ENCODE measurements at places on chromosomes 1 and 21.

- DNase-seq = no peak
These were observed 3.0 kb downstream of the SPEN start for GRCh38 chr1:15850471-15851001.

- peak; percentile 28 for DNase-seq
These were observed 32.6 kb downstream of the KCNC4 start for GRCh38 chr1:110242731-110243130.

DNA sequence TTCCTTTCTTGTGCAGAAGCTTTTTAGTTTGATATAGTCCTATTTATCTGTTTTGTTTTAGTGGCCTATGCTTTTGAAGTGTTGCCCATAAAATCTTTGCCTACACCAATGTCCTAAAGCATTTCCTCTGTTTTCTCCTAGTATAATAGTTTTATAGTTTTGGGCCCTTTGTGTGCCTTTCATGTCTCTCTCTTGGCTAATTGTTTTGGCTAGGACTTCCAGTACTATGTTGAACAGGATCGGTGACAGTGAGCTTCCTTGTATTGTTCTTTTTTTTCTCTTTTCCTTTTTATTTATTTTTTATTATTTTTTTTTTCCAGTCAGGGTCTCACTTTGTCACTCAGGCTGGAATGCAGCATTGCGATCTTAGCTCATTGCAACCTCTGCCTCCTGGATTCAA is 47.0 kb upstream of the WARS2 start:
- DNase-seq = no peak

- no peak for DNase-seq
These were observed 622.1 kb downstream of the PLPP3 start for GRCh38 chr1:55957276-55957675.

- no peak for DNase-seq
These were observed 65.6 kb downstream of the PRKCZ start for GRCh38 chr1:2115702-2116341.

DNA sequence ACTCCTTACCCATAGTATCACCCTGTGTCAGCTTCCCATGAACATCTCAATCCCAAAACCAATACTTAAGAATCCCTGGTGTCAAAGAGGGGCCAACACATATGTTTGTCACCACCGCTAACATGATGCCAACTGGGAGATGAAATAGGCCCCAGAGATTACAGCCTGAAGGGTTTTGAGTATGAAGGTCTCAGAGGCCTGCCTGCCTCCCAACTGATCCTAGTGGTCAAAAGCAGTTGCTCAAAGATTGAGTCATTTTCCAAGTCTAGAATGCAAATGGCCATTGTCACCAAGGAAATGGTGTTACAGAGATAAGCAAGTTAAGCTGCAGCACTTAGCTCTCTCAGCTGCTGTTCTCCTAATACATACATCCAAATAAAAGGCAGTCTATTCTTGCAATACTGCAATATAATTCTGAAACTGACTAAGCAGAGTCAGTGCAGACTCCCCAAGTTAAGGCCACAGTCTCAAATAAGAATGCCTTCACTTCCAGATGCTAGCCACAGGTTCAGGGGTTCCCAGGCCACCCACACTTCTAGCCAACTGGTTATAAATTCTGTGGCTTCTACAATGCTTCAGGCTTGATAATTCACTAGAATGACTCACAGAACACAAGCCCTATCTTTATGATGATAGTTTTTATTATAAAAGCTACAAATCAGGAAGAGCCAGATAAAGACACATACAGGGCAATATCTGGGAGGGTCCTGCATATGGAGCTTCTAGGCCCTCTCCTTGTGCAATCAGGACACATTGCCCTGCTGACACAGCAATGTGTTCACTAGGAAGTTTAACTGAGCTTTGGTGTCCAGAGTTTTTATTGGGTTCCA is 18.7 kb downstream of the DUSP10 start:
- DNase-seq = no peak

DNA sequence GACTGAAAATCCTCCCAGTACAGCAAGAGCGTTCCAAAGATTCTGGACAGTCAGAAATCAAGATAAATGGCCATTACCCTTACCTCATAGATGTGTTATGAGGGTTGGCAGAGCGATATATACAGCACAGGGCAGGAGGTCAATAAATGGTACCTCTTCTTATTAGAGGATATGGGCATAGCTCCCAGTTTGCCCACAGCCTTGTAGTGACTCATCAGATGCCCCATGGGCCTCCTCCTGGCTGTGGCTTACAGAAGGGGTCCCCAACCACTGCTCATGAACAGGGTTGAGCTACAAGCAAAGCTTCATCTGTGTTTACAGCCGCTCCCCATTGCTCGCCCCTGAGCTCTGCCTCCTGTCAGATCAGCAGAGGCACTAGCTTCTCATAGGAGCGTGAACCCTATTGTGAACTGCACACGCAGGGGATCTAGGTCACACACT is 7.3 kb upstream of the IFNGR2 start:
- no peak for DNase-seq

DNA sequence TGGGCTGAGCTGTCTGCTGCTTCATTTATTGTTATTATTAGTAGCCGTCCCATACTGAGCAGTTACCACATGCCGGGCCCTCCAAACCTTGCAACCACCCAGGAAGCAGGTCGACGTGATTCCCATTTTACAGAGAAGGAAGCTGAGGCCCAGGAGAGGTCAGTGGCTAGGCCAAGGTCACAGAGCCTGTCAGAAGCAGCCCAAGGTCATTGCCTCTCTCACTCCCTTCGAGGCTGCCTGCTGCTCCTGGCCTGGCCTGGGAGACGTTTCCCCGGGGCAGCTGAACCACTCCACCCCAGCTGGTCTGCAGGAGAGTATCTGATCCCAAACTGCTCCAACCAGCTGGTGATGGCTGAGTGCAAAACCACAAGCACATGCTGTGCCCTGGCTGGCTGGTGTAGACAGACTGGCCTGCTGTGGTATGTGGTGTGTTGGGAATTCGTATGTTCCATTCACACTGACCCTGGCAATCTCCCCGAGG is 6.5 kb downstream of the PADI4 start:
- DNase-seq = peak; percentile 27

DNA sequence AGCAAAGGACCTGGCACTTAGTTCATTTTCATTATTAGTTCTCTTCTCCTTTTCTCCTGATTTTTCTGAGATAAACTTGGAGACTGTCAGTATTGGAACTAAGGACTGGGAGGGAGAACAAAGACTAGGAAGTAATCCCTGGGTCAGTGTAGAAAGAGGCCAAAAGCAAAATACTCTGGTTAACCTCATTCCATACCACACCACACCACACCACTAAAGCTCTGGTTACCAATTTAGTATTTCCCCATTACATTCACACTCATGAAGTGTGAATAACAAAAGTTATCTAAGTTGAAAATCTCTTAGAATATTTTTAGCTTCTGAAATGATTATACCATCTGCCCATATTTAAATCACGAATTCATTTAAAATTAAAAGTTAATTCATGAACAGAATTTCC is 68.9 kb upstream of the DMRTA2 start:
- DNase-seq = no peak

- no peak for DNase-seq
These were observed 40.7 kb downstream of the NME7 start for GRCh38 chr1:169326956-169327268.

GRCh38 chr1:98389809-98390208 is 271.7 kb upstream of the SNX7 start:
- DNase-seq = no peak

- no peak for DNase-seq
These were observed 7.9 kb upstream of the PIK3CD start for GRCh38 chr1:9643351-9644256.

GRCh38 chr1:114517348-114517747 is 6.3 kb upstream of the TRIM33 start:
- DNase-seq = no peak

DNA sequence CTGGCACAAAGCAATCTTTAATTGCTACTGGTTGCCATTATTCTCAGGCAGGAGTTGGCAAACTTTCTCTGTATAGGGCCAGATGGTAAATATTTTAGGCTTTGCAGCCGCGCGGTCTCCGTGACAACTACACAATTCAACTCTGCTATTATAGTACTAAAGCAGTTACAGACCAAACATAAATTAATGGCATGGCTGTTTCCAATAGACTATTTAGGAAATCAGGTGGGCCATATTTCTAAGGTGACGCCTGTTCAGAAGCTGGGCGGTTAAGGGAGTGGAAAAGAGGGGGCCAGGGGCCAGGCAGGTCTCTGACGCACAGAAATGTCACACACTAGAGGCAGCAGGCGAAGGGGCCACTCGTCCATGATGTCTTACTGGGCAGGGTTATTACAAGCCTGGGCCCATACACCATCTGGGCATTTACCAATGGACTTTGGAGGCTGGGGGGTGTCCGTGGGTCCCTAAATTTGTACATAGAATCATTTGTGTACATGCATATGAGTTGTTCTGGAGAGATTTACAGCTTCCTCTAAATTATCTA is 80.1 kb downstream of the STUM start:
- no peak for DNase-seq

GRCh38 chr1:243792891-243793290 is 57.2 kb downstream of the AKT3 start:
- DNase-seq = no peak

DNA sequence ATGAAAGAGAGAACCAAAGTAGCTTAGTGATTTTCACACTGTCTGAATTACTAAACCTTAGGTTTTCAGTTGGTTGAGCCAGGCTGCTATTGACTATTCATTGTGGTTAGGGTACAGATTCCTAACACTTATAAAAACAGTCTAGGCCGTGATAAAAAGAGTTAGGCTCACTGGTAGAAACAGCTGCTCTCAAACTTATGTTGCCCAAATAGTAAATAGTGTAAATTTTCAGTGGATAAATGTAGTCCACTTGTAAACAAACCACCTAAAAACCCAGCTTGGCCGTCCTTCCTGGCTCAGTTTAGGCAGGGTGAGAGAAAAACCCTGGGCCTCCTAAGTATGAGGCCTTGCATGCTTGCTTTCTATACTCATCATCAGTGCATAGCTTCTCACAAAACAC is 34.9 kb downstream of the ARID1A start:
- no peak for DNase-seq

- no peak for DNase-seq
These were observed 2.7 kb upstream of the CD84 start for GRCh38 chr1:160581961-160582360.

DNA sequence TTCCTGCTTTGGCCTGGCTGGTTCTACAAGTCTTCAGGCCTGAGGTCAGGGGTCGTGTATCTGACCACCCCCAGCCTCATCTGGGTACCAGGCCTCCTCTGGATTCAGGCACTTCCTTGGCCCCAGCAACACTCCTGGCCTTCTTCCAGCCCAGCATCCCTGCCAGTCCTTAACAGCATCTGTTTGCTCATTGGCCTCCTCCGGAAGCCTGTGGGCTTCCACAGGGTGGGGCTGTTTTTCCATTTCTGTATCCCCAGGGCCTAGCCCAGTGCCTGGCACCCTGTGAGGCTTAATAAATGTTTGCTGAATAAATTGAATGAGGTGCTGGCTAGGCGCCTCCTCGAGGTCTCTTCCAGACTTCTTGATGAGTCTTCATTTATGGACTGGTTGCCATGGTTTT is 21.5 kb upstream of the GPR37L1 start:
- DNase-seq = no peak

All from breast epithelium (tissue), 4 donors.